Neural crest cell (in vitro differentiated cells): ENCODE measurements at places on chromosomes 13 and 19. TPM values are rescaled to one million over a fixed set of nuclear protein-coding genes. Genes with fewer than 3 reads are reported as not detected.

DNA sequence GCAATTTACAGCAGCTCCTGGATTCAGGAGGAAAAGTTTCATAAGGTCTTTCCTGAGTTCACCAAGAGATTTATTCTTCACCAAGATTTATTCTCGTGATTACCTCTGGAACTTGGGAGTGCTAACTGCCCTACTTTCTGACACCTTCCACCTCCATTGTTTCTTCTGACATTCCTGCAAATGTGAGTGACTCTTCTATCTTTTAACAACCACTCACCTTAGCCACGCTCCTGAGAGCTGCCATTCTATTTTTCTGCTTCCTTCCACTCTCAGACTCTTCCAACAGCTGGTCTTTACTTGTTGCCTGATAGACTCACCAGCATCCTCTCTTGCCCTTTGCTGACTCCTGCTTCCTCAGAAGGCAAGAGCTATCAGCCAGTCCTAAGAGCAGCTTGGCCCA lies 11.5 kb upstream of the CBY2 start:
- no peak overlapping the region for H3K27ac ChIP-seq
- no peak for DNase-seq
- H3K4me3 ChIP-seq: no peak overlapping the region
- H3K4me1 ChIP-seq: peaks cover 11% of the 10 kb centered on the region

SULT2A1 gene
- total RNA-seq: not detected in 2 replicates

DNA sequence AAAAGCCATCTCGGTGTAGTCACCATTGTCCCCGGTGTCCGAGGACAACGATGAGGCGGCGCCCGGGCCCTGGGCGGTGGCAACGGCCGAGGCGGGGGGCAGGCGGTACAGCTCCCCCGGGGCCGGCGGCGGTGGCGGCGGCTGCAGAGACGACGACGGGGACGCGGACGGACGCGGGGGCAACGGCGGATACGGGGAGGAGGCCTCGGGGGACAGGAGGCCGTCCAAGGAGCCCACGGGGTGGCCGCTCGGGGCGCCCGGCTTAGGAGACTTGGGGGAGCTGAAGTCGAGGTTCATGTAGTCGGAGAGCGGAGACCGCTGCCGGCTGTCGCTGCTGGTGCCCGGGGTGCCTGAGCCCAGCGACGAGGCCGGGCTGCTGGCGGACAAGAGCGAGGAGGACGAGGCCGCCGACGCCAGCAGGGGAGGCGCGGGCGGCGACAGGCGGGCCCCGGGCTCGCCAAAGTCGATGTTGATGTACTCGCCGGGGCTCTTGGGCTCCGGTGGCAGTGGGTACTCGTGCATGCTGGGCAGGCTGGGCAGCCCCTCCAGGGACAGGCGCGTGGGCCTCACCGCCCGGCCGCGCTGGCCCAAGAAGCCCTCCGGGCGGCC lies 3.5 kb downstream of the IRS2 start:
- DNase-seq: no peak
- H3K4me1 ChIP-seq: peaks cover 36% of the 10 kb centered on the region
- H3K27me3 ChIP-seq: no peaks in the 10 kb centered on the region
- H3K4me3 ChIP-seq: no peak overlapping the region
- no peak overlapping the region for H3K27ac ChIP-seq

UPF3A gene
- 84.7 and 89.5 TPM in 2 replicates for total RNA-seq

DNA sequence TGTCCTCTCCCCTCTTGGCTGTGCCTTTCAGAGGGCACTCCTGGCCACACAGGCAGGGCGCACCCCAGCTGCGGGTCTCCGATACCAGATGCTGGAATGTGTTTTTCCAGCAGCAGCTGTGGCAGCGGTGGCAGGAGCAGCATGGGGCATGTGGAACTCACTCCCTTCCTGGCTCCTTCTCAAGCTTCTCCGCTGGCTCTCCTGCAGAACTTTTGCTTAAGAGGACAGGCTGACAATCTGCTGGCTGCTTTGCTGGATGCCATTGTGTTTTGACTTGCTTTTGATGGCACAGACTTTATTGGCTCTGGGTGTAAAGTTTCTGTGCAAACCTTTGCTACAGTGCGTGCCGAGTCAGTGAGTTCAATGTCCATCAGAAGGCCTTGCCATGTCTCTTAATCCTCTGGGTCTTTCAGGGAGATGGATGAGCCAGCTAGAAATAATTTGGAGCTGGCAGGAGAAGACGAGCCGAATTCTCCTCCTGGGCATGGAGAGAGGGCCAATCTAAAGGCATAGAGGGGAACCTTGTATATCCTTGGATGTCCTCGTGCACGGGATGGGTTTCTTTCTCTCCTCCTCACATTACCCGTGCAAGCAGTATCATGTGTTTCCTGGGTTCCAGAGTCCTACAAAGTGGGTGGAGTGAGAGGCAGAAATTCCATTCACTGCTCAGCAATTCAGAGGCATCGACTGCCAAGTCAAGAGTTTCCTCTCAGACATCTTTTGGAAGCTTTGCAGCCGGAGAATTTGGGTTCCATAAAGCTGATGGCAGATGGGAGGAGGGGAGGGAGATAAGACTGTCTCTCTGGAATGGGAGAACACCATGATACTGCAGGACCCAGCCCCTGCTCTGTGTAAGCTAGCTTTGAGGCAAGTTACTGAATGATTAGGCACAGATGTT lies 231.2 kb downstream of the FGF9 start:
- no peak overlapping the region for H3K4me3 ChIP-seq
- H3K4me1 ChIP-seq: no peaks in the 10 kb centered on the region
- H3K27ac ChIP-seq: no peak overlapping the region
- H3K27me3 ChIP-seq: no peaks in the 10 kb centered on the region
